ENCODE measurements at places on chromosomes 13 and 19.

DNA sequence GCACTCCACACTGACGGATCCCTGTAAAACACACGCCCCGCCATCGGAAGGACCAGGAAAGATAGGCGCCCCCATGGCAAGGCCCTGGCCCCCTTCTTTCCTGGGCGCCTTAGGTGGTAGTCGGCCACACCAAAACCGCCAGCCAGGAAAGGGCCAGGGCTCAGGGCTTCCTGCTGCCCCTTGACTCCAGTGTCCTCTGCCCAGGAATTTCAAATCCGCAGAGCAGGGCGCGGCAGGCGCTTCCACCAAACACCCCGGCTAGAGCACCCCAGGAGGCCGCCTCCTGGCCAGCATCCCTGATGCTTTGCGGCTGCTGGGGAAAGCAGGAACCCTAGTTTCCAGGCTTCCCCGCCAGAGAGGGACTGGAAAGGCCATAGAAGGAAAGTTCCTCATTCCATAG, 57.5 kb downstream of the ZNF726 start:
- DNase-seq, result no peak

GRCh38 chr19:14112809-14113385, 4.7 kb downstream of the PRKACA start:
- no peak for DNase-seq

- no peak for DNase-seq
These were observed 1.2 kb upstream of the PLEKHG2 start for GRCh38 chr19:39411081-39411831.

DNA sequence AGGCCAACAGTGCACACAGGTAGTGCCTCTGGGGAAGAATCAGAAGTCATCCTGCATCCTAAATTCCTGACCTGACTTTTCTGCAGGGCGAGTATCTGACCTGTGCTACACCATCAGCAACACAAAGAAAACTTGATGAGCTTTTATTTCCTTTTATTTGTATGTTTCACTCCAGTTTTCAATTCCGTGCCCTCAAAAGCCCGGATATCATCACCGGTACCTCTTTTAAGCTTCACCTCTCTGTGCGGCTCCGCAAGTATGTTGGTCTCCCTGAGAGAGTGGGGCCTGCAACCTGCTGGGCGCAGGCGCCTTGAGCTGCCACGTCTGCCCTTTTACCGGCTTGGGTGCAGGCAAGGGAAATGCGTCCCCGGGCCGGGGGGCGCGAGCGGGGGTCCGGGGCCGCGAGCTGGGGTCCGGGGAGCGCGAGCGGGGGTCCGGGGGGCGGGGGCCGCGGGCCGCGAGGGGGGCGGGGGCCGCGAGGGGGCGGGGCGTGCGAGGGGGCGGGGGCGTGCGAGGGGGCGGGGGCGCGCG, 4.3 kb upstream of the DUXA start:
- no peak for DNase-seq

DNA sequence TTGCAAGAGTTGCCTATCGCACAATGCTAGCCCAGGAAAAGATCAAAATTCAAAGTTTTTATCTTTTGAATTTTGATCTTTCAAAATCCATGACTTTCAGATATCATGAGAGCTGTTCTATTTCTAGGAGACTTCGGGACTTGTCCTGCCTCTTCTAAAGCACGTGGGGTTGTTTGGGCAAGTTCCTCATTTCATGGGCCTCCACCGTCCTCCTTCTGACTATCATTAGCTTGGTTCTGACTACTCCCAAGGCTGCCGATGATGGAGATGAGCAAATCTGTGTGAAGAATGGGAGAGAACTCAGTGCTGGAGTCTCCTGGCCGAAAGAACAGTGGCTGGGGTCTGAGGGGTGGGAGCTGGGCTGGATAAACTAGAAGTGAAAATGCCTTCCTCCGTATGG, 86.5 kb downstream of the COL4A1 start:
- DNase-seq, result no peak

DNA sequence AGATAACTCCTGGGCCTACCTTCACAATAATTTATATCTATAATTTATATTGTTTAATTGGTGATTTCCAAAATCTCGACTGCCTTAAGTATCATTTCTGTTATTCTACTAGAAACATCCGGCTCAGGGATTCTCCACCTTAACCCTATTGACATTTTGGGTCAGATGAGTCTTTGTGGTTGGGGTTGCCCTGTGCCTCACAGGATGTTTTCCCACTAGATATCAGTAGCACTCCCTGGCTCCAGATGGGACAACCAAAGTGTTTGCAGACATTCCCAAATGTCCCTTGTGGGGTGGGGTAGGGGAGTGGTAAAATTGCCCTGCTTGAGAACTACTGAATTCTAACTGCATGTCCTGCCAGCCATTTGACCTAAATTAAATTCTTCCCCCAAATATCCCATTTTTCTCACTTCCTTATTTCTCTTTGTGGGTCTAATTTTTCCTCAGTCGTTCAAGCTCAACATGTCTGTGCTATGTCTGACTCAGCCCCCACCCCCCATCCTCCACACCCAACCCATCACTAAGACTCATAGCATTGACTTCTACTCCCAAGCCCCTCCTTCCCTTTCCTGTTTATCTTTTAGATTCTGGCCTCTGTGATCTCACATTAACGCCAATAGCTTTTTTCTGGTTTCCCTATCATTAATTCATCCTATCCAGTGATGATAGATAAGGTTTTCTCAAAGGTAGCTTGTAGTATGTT, 545.1 kb downstream of the EFNB2 start:
- DNase-seq, result no peak

GRCh38 chr13:27643334-27644132, 21.8 kb downstream of the POLR1D start:
- DNase-seq, result no peak

- no peak for DNase-seq
These were observed 23.5 kb downstream of the LGALS16 start for GRCh38 chr19:39679056-39679790.

GRCh38 chr13:44652962-44653660, 77.0 kb upstream of the TSC22D1 start:
- DNase-seq, result no peak

- no peak for DNase-seq
These were observed 6.5 kb upstream of the CIRBP start for GRCh38 chr19:1262623-1263123.

DNA sequence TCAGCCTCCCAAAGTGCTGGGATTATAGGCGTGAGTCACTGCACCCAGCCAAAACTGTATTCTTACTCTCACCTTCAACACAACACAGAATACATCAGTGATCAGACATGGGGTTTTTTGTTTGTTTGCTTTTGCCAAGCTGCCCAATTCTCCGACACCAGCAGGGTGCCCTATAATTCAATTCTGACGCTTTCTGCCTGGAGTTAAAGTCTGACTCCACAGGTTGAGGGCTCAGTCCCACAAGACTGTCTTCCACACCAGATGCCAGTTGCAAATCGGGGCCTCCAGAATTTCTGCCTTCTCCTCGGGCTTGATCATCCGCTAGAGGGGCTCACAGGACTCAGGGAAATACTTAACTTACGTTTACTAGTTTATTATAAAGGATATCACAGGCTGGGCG, 22.1 kb downstream of the FBN3 start:
- no peak for DNase-seq

DNA sequence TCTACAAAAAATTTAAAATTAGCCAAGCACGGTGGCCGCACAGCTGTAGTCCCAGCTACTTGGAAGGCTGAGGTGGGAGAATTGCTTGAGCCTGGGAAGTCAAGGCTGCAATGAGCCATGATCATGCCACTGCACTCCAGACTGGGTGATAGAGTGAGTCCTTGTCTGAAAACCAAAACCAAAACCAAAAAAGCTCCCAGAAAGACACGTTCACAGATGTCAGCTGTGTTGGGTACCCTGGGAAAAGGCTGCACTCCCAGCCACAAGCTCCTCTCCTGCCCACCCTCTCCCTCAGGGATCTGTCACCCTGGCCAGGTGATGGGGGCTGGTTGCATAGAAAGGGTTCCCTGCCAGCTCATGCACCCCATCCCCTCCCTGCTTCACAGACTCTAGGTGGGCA, 53.3 kb downstream of the RNF6 start:
- DNase-seq, result no peak

Measured in stimulated activated CD4-positive, alpha-beta T cell treated with anti-CD3 and anti-CD28 coated beads, TNF-alpha, amount 100 ng/mL, for 1 hour (primary cell).